ENCODE measurements at places on chromosomes 11 and 22. TPM values are rescaled to one million over a fixed set of nuclear protein-coding genes. Genes with fewer than 3 reads are reported as not detected.
A peak's percentile ranks its signal among the peaks of the same experiment; 100 is the strongest.

- DNase-seq: no peak
Observed at GRCh38 chr11:94046796-94047195, 25.6 kb downstream of the HEPHL1 start.

DNA sequence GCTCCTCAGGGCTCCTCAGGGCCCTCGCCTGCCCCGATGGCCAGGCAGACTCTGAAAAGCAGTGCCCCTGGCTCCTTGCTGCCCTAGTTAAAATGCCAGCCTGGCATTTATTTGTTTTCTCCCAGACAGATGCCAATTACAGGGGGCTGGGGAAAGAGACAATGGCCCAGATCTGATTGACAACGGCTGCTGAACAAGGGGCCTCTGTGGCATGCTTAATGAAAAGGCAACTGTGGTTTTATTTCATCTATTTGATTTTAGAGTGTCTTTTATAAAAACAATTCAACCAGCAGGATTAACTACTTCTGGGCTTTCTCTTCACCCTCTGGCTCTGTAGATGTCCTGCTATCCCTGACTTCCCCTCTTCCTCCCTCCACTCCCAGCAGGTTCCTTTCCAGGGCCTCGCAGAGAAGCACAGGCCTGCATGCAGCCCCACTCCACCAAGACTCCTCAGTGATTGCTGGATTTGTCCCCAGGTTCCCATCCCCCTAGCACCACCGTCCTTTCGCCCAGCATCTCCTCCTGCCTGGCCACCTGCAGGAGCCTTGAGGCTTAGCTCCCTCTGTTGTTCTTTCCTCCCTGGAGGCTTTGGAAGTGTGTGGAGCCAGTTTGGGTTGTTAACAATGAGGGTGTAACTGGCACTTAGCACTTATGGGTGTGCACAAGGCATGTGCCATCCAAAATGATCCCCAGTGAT is 171.1 kb downstream of the TENM4 start:
- no peak for DNase-seq

DNA sequence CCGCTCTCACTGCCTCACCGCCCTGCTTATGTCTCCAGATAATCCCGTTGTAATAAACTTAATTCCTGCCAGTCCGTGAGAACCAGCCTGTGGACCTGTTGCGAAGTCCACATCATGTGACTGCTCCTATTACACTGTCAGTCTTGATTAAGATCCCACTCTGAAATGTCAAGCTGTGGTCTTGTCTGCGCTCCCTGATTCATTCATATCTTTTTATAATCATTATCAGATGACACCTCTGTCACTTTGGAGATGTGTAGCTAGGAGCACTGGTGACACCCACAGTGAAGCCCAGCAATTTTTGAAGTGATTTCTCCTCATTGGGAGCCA is 377.3 kb downstream of the TBC1D22A start:
- DNase-seq: no peak

DNA sequence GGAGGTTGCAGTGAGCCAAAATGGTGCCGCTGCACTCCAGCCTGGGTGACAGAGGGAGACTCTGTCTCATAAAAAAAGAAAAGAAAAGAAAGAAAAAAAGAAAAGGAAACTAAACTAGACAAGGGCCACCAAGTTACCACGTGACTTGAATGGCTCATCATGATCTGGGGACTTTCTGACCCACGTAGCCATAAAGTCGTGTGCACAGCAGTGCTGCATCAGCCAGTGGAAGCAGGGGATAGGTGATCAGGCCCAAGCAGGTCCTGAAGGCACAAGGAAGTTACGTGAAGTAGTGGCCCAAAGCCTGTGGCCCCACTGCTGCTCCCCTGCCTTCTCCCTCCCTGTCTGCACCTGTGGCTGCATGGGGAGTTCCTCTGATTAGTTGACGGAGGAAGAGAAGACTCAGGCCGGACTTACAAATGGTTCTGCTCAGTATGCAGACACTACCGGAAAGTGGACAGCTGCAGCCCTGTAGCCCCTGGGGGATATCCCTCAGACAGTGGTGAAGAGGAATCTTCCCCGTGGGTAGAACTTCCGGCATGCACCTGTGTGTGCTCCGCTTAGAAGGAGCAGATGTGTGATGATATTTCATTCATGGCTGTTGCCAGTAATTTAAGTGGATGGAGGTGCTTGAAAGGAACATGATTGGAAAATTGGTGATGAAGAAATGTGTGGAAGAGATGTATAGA is 18.2 kb upstream of the CD81 start:
- no peak for DNase-seq

GRCh38 chr11:111601979-111602864 is at the start of gene SIK2:
Gene SIK2 (plus strand): TSS chr11:111602449. CDS start chr11:111602564, 115 bp downstream.
- peak; percentile 97 for DNase-seq

GRCh38 chr11:3101921-3102640 is 44.9 kb upstream of the CARS1 start:
- DNase-seq: no peak

- no peak for DNase-seq
Observed at GRCh38 chr11:64035576-64035975, at the start of gene FLRT1. Gene FLRT1 (plus strand): TSS chr11:64035931. CDS start chr11:64116268, 80,337 bp downstream.

- peak; percentile 70 for DNase-seq
Observed at GRCh38 chr22:39240831-39241793, 3.7 kb downstream of the PDGFB start.

DNA sequence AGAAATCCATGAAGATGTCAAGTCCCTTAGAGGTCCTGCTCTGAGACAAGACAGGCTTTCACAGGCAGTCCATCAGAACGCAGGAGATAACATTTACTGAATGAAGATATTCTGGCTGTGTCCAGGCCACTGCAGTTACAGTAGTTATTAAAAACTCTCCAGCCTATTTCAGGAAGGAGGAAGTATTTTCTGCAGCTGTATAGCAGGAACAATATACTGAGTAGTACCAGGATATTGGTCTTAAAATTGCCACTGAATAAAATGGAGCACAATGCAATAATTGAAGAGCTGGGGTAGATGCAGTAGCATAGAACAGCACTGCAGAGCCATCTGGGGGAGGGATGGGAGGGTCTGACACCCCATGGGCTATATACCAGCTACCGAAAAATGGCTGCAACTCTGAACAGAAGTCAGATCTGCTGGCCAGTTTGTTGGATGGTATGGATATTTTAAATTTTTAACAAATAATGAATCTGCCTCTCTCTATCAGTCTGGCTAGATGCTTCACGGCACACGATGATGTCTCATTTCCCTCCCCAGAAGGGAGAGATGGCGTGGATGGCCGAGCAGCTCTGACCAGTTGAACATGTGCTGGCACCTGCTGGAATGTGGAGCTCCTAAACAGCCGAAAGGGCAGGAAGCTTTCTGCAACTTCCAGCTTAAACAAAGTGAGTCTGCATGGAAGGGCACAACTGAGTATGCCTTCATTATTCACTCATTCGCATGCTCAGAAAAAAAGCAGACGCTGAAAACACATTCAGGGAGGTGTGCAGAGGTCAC is 342.1 kb upstream of the SYN3 start:
- no peak for DNase-seq

DNA sequence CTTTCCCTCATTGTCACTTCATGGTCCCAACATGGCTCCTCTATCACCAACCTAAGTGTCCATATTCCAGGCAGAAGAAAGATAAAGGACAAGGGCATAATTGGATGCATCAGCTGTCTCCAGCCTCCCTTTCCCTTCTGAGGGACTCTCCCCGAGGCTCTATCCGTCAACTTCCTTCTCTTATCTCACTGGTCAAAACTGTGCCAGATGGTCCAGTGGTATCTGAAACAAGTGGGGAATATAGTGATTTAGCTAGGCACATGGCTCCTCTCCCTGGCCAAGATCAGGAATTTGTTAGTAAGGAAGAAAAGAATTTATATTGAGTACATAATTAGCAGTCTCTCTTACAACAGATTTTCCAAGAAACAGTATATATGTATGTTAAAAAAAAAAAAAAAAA is 12.6 kb upstream of the SPON1 start:
- DNase-seq: no peak

The MYBPC3 gene
- 2,596 TPM for total RNA-seq

The OR52H1 gene
- total RNA-seq: not detected

The PLEKHB1 gene
- 6.1 TPM for total RNA-seq

The LRRC4C gene
- total RNA-seq: 0.57 TPM

The NXPE4 gene
- total RNA-seq: not detected

All from left ventricle myocardium superior (tissue), 1 donor.